ENCODE measurements at places on chromosomes 5 and 9. TPM values are rescaled to one million over a fixed set of nuclear protein-coding genes. Genes with fewer than 3 reads are reported as not detected.

Gene TAF11L2
- not detected for total RNA-seq

Gene INSYN2B
- not detected for total RNA-seq

Gene ANKRD31
- 0.67 TPM for total RNA-seq

Gene PCDHGA11
- not detected for total RNA-seq

Gene OTP
- not detected for total RNA-seq

Gene ATG12
- total RNA-seq, result 44.8 TPM

Gene GPX3
- total RNA-seq, result not detected

Gene EIF4E1B
- not detected for total RNA-seq

Gene PFN3
- total RNA-seq, result not detected

Gene SPINK13
- not detected for total RNA-seq

Gene NKD2
- total RNA-seq, result 0.86 TPM

Gene ATP10B
- total RNA-seq, result not detected

Gene URM1
- total RNA-seq, result 39.9 TPM

Gene JAKMIP2
- total RNA-seq, result 3.4 TPM

Gene TUSC1
- 0.59 TPM for total RNA-seq

Gene IL5
- total RNA-seq, result 0.69 TPM

Gene OSMR
- 0.26 TPM for total RNA-seq

Gene ALDH1A1
- total RNA-seq, result not detected

Gene SH3PXD2B
- total RNA-seq, result 1.3 TPM

Gene KIF4B
- 0.05 TPM for total RNA-seq

Gene GLIPR2
- 13.7 TPM for total RNA-seq

Gene BTNL8
- total RNA-seq, result not detected

Gene PCDHA1
- total RNA-seq, result not detected

Gene PCDHB4
- total RNA-seq, result not detected

Gene FLT4
- 0.75 TPM for total RNA-seq

Gene IFNK
- total RNA-seq, result not detected

Gene IL7R
- total RNA-seq, result 246 TPM

Gene INSL4
- not detected for total RNA-seq

Gene CRB2
- total RNA-seq, result not detected

Gene SPEF2
- 14.1 TPM for total RNA-seq

Gene PTGER4
- 91.2 TPM for total RNA-seq

Gene PLPP6
- 5.0 TPM for total RNA-seq

Gene GDF9
- 0.41 TPM for total RNA-seq

Gene HBEGF
- total RNA-seq, result 11.8 TPM

Gene FAM169A
- total RNA-seq, result 6.1 TPM

Gene ADGRD2
- not detected for total RNA-seq

Gene OR1J4
- total RNA-seq, result not detected

Gene TMEM252
- not detected for total RNA-seq

All from activated CD4-positive, alpha-beta T cell treated with anti-CD3 and anti-CD28 coated beads for 36 hours (primary cell).